Activated naive CD8-positive, alpha-beta T cell treated with anti-CD3 and anti-CD28 coated beads, Interleukin-2, amount 50 U/mL, for 16 hours (primary cell): ENCODE measurements at places on chromosomes 4 and X.

DNA sequence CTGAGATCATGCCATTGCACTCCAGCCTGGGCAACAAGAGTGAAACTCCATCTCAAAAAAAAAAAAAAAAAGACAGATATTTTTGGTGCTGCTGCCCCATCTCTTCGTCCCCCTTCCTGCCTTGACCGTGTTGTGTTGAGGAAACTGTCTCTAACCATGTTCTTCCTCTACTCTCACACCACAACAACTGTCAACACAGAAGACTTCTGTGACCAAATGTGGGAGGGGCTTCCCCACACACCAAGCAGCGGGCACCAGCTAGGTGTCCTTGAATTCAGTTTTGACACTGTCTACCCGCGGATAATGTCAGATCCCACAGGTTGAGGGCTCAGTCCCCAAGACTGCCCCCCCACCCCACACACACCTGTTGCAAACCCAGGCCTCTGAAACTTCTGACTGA is 104.7 kb upstream of the BCOR start:
- no peak for DNase-seq

DNA sequence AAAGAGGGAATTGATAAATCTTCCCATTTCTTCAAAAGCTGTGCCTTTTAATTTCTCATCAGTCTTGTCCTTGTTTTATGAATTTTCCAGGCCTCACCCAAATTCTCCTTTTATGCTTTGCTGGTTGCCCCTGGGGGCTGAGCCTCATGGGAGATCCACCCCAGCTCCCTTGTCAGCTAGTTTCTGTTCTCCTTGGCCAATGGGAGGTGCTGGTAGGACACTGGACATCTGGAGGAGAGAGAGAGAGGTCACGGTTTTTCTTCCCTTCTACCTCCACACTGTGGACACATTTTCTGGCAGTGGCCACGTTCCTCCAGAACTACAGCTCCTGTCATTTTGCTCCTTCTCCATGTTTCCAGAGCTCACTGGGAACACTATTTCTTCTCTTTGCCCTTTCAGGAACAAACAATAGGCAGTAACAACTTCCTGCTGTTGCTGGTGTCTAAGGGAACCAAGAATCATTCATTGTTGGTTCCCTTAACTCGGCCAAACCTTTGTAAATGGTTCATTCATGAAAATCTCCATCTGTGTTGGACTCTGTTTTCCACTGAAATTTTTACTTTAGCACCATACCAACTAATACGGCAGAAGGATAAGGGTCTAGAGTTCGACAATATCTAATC is 334.5 kb downstream of the GPAT3 start:
- DNase-seq: no peak

DNA sequence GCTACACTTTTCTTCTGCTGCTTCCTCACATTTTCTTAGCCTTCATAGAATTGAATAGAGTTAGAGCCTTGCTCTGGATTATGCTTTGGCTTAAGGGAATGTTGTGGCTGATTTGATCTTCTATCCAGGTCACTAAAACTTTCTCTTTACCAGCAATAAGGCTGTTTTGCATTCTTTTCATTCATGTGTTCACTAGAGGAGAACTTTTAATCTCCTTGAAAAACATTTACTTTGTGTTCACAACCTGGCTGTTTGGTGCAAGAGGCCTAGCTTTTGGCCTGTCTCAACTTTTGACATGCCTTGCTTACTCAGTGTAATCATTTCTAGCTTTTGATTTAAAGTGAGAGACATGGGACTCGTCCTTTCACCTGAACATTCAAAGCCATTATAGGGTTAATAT is 87.7 kb upstream of the RAB40AL start:
- no peak for DNase-seq

- no peak for DNase-seq
Measured at GRCh38 chr4:14671146-14671545, 331.1 kb upstream of the CPEB2 start.

- DNase-seq: no peak
Measured at GRCh38 chr4:179110816-179111215, 1668.6 kb upstream of the AGA start.

DNA sequence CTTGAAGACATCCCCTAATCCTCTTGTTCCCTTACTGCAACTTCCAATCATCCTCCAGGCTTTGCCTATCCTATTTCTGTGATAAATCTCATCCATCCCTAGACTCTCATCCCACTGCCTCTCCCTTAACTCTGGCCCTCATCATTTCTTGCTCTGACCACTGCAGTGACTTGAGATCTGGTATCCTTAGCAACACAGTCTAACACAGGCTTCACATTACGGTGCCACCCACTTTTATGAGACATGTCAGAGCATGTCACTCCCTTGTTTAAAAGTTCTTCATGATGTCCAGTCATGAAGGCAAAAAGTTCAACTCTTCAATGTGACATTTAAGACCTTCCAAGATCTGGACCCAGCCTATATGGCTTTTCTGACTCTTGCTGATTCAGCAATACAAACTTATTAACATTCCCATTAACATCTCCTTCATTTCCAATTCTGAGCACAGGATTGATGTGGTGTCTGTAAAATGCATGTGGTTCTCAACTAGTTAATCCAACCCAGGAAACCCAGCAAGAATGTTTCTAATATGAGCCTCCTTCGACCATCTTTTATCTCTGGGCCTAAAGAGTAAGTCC is 64.0 kb downstream of the OR13H1 start:
- DNase-seq: no peak

DNA sequence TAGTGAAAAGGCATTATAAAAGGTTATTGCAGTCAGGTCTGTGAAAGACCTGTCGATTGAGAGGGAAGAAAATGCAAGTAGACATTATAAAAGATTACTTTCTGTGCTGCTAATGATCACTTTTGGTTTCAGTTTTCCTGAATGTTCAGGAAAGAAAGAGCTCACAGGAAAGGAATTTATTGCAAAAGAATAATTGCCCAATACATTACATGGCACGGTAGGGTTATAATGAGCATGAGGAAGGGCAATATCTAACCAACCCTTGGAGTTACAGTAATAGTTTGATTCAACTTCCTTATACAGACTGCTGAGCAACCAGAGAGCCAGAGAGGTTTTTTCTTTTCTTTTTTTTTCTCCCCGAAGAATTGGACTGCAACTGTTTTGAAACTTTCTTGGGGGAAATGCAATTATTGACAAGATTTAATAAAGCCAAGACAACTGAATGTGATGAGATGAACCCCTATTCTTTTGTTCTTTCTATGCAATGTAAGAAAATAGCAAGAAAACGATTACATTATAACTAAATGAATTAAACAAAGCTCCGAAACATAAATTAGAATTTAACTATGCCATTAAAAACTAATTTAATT is 247.0 kb downstream of the C4orf33 start:
- no peak for DNase-seq

- no peak for DNase-seq
Measured at GRCh38 chrX:96685210-96686099, 813 bp downstream of the DIAPH2 start.

DNA sequence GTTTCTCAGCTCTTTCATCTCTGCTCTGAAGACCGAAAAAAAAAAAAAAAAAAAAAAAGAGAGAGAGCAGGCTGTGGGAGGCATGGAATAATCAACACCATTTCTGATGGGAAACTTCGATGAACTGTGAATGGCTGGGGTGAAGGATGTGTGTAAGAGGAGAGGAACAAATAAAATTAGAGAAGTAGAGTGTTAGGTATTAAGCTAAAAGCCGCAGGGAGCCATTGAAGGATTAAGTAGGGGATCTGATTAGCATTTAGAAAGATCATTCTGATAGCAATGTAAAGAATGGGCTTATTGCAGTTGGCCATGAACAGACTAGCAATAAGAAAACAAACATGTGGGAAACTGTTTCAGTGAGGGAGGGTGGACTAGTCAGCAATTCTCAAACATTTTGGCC is 33.6 kb upstream of the JADE1 start:
- no peak for DNase-seq
